Activated CD4-positive, CD25-positive, alpha-beta regulatory T cell (primary cell): ENCODE measurements at places on chromosomes 11 and 22.

DNA sequence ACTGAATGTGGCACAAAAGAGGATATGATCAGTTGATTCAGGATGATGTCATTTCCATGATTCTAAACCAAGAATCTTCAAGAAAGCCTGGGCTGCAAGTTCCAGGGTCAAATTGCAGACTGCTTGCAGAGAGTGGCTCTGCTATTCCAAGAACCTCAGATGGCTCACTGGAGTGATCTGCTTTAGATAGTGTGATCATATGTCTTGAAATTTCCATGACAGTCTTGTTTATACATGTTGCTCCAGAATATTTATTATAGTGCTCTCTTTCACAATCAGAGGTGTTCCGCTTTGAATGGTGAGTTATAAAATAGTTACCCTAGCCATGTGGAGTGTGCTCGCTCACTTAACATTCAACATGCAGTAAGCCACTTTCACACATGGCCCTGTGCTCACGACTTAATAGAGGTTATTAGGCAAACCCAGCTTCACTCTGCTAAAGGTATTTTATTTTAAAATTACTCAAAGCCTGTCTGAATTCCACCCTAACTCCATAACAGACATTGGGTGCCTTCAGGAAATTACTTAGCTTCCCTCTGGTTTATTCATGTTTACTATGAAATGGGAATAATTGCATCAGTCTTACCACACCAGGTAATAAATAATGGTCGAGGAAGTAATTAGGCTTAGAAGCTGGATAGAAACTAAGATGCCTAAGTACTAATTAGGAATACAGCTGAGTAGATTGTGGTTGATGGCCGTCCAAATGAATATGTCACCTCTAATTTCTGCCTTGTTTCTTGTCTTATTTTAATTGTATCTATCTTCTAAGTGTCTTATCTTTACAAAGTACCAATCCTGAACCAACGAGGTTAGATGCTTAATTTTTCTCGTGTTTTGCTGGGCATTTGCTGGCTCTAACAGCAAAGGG is 187.9 kb downstream of the ETS1 start:
- DNase-seq: no peak

GRCh38 chr11:132220474-132220873 is 850.1 kb downstream of the NTM start:
- no peak for DNase-seq

- DNase-seq: no peak
These were observed 458.3 kb downstream of the METTL15 start for GRCh38 chr11:28566339-28567089.

DNA sequence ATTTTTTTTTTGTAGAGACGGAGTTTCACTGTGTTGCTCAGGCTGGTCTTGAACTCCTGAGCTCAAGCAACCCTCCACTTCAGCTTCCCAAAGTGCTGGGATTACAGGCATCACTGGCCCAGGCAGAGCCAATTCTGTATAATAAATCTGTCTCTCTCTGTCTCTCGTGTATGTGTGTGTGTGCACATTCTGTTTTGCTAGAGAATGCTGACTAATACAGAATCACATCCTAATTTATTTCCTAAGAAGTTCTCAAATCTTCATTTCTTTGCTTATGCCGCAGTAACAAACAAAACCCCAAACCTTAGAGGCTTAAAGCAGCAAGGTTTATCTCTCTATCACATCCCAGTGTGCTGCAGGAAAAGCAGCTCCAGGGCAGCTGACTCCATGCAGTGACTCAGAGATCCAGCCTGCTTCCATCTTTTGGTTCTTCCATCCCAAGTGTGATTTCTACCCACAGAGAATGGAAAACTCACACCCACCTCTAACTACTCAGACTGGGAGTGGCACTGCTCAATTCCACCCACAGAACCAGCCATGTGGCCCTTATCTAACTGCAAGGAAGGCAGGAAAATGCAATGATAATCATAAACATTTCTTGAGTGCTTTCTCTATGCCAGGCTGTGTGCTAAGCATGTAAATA is 35.1 kb upstream of the LRRC10B start:
- no peak for DNase-seq

- DNase-seq: no peak
These were observed 1.5 kb upstream of the IL17RA start for GRCh38 chr22:17083255-17083654.

GRCh38 chr11:69730500-69730899 is 26.7 kb upstream of the FGF19 start:
- no peak for DNase-seq

GRCh38 chr11:108346451-108346850 is 120.9 kb downstream of the C11orf65 start:
- DNase-seq: no peak

- no peak for DNase-seq
These were observed 14.2 kb upstream of the MOB2 start for GRCh38 chr11:1500466-1501420.
